Fibroblast of the aortic adventitia (primary cell): ENCODE measurements at places on chromosomes 1 and 21.

DNA sequence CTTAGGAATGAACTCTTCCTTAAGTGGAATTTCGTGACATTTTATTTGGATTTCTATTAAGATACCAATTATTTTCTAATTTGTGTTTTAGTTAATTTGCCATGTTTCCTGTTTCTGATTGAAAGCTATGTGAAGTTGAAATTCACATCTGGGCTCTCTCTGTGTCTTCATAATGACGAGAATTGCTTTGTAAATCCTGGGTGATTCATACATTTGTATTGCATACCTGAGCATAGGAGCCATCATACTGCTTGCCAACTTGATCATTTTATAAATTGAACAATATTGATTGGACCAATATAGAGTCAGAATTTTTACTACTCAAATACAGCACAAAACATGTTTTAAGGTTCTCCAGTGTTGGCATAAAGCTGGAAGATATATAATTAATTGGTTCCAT, 817.9 kb downstream of the BRINP3 start:
- DNase-seq, result no peak

DNA sequence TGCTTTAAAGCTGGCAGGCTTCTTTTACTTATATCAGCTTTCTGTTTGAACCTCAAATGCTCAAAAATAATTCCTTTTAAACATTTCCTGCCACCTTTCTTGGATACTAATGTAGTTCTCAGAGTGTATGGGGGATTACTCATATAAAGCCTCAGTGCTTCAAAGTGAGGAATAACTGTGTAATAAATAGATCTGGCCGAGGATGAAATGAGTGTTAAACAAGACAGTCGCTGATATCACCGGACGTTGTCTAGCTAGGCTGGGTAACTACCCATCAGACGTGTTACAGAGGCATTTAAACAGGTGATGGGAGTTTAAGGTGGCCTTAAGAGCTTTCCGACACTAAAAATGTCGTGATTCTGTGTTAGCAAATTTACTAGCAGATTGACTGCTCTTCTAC, 53.1 kb downstream of the VANGL2 start:
- DNase-seq, result no peak

- DNase-seq, result peak; percentile 90
Observed at GRCh38 chr21:46184625-46185555, 631 bp upstream of the SPATC1L start.

DNA sequence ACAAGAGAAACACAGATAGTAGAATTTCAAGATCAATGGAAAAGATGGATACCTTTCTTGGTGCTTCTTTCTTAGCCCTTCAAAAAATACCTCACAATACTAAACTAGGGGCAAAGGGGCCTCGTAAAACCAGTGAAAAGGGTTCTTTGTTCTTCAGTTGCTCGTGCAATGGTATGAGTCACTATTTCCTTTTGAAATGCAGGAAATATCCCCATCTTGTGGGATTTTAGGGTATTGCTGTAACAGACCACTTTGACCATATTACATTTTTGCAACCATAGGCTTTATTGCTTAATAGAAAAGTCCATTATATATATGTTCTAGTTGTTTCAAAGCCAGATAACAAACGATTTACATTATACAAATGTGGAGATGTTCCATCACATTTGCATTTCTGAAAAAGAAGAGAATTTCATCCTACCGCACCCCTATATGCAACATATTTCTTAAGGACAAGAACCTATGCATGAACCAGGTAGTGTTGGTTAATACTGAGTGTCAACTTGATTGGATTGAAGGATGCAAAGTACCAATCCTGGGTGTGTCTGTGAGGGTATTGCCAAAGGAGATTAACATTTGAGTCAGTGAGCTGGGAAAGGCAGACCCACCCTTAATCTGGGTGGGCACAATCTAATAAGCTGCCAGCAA, 88.6 kb upstream of the PKN2 start:
- DNase-seq, result peak; percentile 58

DNA sequence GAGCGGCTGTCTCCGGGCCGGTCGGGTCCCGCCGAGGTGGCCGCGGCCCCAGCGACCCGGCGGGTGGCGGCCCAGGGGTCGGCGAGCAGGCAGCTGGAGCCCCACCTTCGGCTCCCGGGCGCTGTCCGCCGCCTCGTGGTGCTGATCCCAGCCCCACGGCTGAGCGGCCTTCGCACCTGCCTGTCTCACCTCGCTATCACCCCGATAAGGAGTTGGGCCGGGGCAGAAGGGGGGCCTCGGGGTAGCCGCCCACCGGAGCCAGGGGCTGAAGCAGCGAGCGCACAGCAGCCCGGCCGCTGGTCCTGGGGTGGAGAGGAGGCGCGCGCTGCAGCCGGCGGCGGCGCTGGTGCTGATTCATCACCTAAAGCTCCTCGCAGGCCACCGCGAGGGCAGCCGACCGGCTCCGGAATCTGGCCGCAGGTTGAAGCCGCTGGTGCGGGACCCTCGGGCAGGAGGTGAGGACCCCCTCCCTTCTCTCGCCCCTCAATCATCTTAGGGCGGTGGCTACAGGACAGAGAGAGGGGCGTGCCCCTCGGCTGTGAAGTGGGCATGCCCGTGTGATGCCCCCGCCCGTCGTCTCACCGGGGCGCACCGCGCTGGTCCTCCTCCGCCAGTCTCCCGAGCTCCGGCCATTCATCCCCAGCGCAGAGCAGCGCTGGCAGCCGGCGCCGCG, 575 bp downstream of the TRIM67 start:
- peak; percentile 10 for DNase-seq

GRCh38 chr1:154726896-154727753, 119.1 kb upstream of the ADAR start:
- DNase-seq, result peak; percentile 31

GRCh38 chr1:221816899-221817298, 75.0 kb upstream of the DUSP10 start:
- peak; percentile 69 for DNase-seq

GRCh38 chr1:109887271-109887670, 23.4 kb upstream of the CSF1 start:
- DNase-seq, result no peak

DNA sequence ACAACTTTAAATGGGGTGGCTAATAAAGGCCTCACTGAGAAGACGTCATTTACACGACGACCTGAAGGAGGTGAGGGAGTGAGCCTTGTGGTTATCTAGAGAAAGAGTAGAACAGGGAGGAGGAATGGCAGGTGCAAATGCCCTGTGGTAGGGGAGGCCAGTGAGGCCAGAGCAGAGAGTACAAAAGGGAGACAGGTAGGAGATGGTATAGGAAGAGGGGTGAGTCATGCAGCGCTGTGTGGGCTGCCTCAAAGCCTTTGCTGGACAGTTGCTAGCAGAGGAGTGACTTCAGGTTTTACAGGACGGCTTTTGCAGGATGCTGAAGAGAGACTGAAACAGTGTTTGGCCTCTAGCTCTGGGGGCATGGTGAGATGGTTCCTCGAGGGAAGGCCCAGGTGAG, 116.0 kb downstream of the IER5 start:
- DNase-seq, result no peak

- DNase-seq, result no peak
Observed at GRCh38 chr1:196684476-196684875, 32.6 kb downstream of the CFH start.

DNA sequence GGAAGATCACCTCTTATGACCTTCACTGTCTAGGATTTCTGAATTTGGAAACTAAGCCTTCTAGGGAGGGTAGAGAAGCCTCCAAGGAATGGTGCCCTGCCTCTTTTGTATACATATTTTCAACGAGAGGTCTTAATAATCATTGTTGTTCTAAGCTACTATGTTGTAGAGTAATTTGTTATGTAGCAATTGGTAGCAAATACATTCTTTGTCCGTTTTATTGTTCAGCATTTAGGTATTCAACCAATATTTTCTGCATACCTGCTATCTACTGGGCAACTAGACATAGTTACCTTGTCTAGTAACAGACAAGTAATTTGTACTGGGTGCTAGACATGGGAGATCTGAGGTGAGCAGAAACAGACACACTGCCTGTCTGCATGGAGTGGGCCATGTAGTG, 20.8 kb upstream of the NCF2 start:
- DNase-seq, result no peak

DNA sequence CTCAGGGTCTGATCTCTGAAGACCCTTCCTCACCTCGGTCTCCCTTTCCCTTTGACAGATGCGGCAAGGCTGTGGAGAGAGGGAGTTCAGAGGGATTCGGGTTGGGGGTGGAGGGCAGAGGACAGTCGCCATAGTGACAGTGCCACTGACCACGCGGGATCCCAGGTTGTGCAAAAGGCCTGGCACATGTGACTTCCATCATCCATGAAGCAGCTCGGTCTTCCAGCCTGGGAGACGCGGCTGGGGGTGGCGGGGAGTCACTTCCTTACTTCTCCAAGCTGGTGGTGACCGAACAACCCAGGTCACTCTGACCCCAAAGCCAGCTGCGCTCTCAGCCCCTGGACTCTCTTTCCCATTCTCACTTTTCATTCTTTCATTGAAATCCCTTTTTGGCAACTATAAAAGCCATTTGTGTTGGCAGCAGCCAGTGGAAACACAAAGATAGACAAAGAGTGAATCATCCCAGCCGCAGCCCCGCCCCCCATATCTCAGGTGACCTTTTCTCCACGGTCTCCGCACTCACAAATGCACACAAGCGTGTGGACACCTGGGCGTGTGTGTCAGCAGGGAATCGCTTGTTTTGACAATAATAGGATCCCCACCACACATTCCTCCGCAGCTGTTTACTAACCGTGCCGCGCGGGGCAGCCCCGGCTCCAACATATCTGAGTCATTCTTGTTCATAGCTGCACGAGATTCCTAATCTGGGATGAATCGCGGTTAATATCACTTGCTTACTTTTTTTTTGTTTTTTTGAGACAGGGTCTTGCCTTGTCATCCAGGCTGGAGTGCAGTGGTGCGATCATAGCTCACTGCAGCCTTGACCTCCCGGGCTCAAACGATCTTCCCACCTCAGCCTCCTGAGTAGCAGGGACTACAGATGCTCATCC, 68.3 kb downstream of the DHRS3 start:
- DNase-seq, result peak; percentile 89

DNA sequence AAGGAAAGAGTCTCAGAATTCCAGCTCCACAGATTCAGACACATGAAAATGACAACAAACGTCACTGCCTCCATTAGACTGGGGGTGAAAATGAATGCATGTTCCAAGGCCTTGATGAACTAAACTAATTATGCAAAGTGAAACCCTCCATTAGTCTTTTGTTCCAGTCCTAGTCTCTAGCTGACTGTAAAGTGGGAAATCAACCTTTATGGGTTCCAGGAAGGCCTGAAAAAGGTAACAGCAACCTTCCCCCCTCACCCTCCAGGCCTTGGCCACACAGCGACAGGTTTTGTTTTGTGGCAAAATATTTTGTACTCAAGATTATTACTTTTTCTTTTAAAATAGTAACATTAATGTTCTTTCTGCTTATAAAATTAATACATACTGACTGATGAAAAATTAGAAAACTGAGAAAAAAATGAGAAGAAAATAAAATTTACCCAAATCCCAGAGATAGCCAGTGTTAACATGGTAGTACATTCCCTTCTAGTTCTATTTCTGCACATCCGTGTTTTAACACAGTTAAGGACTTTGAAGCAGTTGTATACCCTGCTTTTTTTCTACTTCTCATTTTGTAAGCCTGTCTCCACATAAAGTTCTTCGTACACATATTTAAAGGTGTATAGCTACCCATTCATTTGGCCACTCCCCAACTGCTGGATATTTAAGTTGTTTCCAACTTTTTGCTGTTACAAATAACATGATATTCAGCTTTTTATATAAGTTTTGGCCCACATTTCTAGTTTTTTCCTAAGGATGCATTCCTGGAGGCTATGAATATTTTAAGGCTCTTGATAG, 60.9 kb downstream of the CD2 start:
- no peak for DNase-seq
